Stimulated activated CD4-positive, alpha-beta T cell treated with anti-CD3 and anti-CD28 coated beads, Interleukin-1b, Interleukin-23, amount 100 ng/mL, for 1 hour (primary cell): ENCODE measurements at places on chromosomes 4 and X.

DNA sequence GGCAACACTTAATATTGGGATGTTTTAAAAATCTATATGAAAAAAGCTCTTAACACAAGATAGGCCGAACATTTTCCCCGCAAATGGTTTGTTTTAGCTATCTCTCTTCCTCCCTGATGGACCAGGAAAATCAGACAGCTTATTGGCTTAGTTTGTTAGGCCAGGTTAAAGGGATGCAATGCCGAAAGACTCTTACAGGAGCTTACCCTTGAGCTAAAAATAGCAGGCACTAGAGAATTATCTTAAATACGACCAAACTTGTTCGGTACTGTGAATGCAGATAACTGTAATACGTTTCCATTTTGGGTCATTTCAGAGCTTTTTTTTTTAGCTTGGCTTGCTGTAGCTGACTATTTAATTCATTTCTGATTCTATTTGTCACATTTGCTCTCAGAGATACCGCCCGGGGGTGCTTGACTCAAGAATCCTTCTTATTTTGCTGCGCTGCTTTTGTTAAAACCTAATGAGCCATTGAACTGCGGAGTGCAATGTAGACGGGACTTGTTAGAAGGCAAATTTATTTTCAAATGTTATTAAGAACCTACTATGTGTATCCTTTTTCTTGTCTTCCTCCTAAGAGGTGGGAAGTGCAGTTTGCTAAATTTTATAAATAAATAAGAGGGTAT lies 23.3 kb downstream of the PPARGC1A start:
- DNase-seq, result no peak

- no peak for DNase-seq
Measured at GRCh38 chr4:140846736-140847135, 90.6 kb upstream of the TBC1D9 start.

- DNase-seq, result no peak
Measured at GRCh38 chrX:3371163-3371562, 24.7 kb upstream of the MXRA5 start.

GRCh38 chr4:84917869-84918600 lies 48.5 kb downstream of the WDFY3 start:
- DNase-seq, result no peak

- DNase-seq, result no peak
Measured at GRCh38 chrX:14303891-14304290, 225.4 kb upstream of the GLRA2 start.
